Astrocyte of the cerebellum (primary cell): ENCODE measurements at places on chromosomes 16 and 17.

- no peak for DNase-seq
Measured at GRCh38 chr16:21263640-21264570, 14.2 kb downstream of the CRYM start.

GRCh38 chr17:58325976-58326468 lies 2.6 kb downstream of the TSPOAP1 start:
- no peak for DNase-seq

DNA sequence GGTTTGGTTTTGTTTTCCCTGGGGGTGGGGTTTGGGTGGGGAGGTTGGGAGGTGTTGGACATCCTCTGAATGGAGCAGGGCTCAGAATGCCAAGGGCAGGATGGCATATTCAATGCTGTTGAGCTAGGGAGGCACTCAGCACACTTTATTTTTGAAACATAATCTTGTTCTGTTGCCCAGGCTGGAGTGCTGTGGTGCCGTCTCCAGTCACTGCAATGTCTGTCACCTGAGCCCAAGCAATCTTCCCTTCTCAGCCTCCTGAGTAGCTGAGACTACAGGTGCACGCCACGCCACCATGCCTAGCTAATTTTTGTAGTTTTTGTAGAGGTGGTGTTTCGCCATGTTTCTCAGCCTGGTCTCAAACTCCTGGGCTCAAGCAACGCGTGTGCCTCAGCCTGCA lies 186.1 kb downstream of the RPTOR start:
- DNase-seq: no peak

- DNase-seq: no peak
Measured at GRCh38 chr17:49224198-49224996, 6.2 kb downstream of the PHOSPHO1 start.
